ENCODE measurements at places on chromosomes 6 and 20.

DNA sequence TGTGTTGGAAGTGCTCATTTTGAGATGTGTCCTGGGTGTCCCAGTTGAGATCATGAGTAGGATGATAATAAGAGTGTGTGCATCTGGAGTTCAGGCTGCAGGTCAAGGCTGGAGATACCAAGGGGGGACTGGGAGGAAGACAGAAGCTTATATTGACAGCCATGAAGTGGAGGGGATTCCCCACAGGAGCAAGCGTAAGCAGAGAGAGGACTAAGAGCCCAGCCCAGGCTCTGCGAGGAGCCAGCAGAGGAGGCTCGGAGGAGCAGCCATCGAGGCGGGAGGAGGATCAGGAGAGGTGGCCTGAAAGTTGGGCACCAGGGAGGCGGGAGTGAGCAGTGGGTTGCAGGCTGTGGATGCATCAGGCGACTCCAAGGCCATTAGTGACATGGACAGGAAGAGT, 116.2 kb downstream of the SLC24A3 start:
- no peak overlapping the region for H3K4me3 ChIP-seq
- DNase-seq, result no peak
- no peaks in the 10 kb centered on the region for H3K36me3 ChIP-seq
- H3K27ac ChIP-seq, result no peak overlapping the region

DNA sequence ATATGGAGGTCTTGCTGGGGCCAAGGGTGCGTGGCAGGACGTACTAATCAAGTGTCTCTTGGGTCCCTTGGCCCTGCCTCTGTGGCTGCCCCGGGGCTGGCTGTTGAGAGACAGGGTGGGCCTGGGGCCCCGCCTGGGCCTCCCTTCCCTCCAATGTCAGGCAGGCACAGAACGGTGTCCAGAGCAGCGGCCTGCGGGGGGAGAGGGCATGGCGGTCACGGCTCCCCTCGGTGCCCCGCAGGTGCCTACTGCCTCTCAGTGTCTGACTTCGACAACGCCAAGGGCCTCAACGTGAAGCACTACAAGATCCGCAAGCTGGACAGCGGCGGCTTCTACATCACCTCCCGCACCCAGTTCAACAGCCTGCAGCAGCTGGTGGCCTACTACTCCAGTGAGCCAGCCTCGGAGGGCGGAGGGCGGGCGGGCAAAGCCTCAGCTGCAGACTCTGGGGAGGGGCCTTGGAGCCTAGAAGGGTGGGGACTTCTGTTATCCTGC, 50.0 kb downstream of the SRC start:
- no peak overlapping the region for H3K4me3 ChIP-seq
- no peaks in the 10 kb centered on the region for H3K27me3 ChIP-seq
- H3K36me3 ChIP-seq, result peaks cover 4% of the 10 kb centered on the region
- DNase-seq, result no peak

DNA sequence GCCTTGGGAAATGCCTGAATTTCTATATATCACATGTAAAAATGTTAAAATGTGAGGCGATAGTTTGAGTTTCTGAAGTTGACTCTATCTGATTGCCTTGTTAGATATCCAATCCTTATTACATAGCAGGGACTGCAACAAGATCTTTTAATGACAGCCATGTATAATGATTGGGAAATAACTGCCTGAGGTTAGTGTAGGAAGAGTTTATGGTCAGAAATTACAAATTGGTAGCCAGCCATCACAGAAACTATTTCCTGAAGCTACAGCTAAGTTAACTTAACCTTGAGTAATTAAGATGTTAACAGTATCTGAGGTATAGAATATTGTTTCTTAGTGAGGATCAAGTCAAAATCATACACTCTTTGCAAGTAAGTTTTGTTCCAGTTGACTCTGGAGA, 41.0 kb downstream of the AKIRIN2 start:
- peak overlapping the region; percentile 76 for H3K27ac ChIP-seq
- no peak for DNase-seq

GRCh38 chr6:3773678-3774298, 22.3 kb upstream of the PXDC1 start:
- no peak overlapping the region for H3K27ac ChIP-seq
- no peak overlapping the region for H3K4me3 ChIP-seq
- peaks cover 7% of the 10 kb centered on the region for H3K4me1 ChIP-seq
- H3K27me3 ChIP-seq, result peaks cover 31% of the 10 kb centered on the region

DNA sequence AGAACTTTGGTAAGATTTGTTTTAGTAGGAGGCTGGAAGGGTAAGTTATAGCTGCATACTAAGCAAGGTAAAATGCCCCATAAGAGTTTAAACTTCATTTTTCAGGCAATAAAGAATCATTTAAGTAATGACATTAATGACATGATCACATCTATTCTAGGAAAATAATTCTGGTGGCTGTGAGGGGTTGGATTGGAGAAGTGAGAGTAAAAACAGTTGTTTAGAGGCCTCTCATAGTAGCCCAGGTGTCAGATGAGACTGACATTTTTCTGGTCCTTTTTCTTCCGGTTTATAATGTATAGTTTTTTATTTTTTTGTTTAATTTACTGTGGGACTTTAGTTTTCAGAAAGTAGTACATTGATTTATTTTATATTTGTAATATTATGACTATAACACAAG, 40.8 kb downstream of the ITCH start:
- H3K4me1 ChIP-seq, result peaks cover 67% of the 10 kb centered on the region
- peaks cover 55% of the 10 kb centered on the region for H3K36me3 ChIP-seq
- no peaks in the 10 kb centered on the region for H3K27me3 ChIP-seq
- H3K4me3 ChIP-seq, result peak overlapping the region; percentile 40

DNA sequence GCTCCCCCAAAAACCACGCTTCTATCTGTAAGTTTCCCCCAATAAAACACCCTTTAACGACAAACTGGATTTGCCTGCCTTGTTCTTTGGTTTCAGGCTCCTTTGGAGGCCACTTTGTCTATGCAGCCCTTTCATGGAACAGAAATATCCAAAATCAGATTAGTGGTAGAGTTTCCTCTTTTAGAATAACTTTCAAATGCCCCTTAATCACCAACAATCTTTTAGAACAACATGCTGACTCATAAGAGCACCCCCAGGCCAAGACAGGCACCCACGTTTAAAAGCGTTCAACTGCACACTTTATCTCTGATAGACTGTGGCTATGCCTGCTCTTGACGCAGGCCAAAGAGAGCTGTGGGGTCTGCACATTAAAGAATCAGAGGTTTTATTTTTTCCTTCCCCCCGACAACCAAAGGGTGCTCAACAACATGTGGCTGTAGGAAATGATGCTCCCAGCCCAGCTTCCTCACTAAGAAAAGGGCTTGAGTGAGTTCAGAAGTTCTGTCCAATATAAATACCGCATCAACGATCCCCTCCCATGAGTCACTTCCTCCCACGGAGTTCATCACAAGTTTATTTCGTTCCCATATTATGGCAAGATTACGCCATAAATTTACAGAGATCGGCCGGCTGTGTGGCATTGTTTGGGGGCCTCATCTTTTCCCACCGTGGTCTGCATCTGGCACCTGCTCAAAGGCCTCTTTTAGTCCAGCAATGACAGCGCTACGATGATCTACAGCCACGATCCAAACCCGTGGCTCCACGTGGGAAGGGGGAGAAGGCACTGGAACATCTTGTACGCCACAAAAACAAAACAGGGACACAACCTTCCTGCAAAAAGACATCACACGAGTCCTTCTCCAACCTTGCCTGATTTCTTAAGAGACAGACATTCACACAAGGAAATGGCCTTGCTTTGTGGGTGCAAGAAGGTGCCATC, 88.8 kb upstream of the NFATC2 start:
- H3K4me3 ChIP-seq, result peak overlapping the region; percentile 65
- peaks cover 17% of the 10 kb centered on the region for H3K4me1 ChIP-seq
- peak overlapping the region; percentile 39 for H3K27ac ChIP-seq
- DNase-seq, result no peak
- peaks cover 50% of the 10 kb centered on the region for H3K27me3 ChIP-seq
- no peaks in the 10 kb centered on the region for H3K36me3 ChIP-seq

DNA sequence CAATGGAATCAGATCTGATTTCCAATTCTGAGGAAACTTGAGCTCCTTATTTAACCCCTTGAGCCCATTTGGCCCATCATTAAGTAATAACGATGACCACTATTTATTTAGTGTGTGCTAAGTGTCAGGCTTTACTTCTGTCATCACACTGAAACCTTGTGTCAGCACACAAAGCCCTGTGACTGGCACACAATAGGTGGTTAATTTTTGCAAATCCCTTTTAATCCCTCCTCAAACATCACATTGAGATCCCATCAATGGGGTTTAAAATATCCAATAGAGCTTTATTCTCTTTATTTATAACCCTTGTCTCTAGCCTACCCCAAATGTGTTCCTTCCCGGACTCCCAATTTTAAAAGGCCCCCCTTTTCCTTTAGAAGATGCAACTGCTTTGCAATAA, 656.8 kb upstream of the CHD6 start:
- H3K36me3 ChIP-seq, result no peaks in the 10 kb centered on the region
- H3K27ac ChIP-seq, result no peak overlapping the region
- H3K4me1 ChIP-seq, result no peaks in the 10 kb centered on the region

DNA sequence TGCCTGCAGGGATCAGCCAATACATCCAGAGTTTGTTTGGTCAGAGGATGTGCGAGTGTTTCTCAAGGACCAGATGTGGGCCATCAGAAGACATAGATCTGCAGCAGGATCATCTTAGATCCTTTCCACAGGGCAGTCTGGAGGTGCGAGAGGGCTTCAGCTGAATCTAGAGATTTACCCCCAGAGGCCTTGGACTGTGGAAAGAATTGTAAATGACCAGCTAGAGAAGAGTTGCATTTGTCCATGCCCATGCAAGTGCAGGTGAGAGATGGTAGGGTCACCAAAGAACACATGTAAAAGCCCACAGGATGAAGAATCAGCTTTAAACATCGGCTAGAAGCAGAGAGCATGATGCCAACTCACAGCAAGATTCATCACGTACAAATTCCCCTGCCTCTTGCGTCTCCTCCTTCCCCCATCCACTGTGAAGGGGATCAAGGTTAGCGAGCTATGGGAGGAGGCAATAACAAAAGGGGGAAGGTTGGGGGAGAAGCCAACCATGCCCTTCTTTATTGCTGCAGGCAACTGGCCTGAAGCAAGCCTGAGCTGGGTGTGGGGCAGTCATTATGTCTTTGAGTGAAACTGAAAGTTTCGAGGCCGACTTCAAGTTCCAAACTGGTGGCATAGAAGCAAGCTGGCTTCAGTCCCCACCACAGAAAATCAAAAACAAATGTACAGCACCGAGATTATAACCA, 83.5 kb downstream of the SCML4 start:
- no peak for DNase-seq
- peaks cover 24% of the 10 kb centered on the region for H3K36me3 ChIP-seq
- peaks cover 63% of the 10 kb centered on the region for H3K4me1 ChIP-seq
- H3K4me3 ChIP-seq, result peak overlapping the region; percentile 76
- peak overlapping the region; percentile 97 for H3K27ac ChIP-seq

- H3K27ac ChIP-seq, result no peak overlapping the region
- H3K4me1 ChIP-seq, result peaks cover 15% of the 10 kb centered on the region
- H3K4me3 ChIP-seq, result peak overlapping the region; percentile 62
These were observed 35.9 kb downstream of the SRC start for GRCh38 chr20:37381621-37382471.

DNA sequence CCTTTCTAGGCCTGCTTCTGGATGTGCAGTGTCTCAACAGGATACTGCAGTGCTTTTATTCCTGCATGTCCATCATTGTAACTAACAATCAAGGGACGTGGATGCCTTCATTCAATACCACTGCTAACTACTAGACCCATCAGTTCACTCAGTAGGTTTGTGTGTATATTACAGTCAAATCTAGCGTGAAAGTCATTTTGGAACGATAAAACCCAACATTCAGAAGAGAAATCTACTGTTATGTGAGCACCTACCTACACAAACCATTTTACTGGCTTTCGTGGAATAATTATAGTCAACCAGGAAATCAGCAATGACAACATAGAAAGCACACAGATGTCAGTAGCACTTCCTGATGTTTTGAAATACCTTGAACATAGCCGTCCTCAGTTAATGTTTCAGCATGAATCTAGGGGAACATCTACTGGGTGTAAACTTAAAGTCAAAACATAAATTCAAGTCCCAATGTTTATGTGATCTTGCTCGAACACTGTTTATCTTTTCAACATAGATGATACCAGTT, 270.6 kb downstream of the FARS2 start:
- no peaks in the 10 kb centered on the region for H3K27me3 ChIP-seq
- H3K36me3 ChIP-seq, result peaks cover 5% of the 10 kb centered on the region
- no peak overlapping the region for H3K27ac ChIP-seq

DNA sequence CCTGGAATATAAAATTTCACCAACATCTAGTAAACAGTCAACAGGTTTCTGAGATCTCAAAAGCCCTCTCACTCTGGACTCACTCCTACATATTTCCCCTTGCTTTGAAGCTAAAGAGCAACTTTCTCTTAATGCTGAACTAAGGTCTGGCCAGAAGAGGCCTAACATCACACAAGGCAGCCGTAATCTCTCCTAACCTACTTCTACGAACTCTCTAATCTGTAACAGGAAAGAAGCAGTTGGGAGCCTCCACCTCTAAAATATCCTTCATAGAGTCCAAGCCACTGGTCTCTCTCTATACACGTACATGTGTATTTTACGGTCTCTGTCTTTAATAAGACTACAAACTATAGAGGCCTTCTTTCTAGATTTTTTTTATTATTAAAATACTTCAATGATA, 72.0 kb downstream of the REV3L start:
- H3K27me3 ChIP-seq, result no peaks in the 10 kb centered on the region
- no peak overlapping the region for H3K4me3 ChIP-seq
- no peak overlapping the region for H3K27ac ChIP-seq
- H3K4me1 ChIP-seq, result peaks cover 13% of the 10 kb centered on the region
- DNase-seq, result no peak

DNA sequence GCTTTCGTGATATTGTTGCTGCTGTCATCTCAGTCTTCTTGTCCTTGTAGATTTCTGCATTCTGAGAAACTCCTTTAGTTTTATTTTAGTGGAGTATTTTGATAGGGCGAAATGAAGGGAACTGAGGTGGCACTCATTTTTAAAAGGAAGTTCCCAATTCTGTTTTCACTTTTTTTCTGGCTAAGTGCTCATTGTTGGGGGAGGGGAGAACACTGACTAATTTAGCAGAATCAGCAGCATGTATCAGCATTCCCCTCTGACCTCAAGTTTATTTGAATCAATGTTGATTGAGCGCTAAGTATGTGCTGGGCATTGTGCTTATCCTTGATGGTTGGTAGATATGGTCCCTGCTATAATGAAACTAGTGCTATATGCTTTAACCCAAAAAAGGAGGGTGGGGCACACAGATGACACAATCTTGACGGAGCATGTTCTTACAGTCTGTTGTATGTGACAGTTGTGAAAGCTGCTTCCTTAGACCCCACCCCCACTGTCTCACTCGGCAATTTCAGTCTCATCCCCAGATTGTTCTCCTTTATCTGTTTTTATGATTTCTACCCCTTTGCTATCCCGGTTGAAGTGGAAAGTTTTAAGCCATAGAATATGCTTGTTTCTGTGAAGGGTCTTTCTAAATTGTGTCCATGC, 262.4 kb downstream of the SOX4 start:
- H3K27ac ChIP-seq, result no peak overlapping the region
- no peaks in the 10 kb centered on the region for H3K36me3 ChIP-seq
- no peak for DNase-seq
